ENCODE measurements at places on chromosomes 3 and 15.

DNA sequence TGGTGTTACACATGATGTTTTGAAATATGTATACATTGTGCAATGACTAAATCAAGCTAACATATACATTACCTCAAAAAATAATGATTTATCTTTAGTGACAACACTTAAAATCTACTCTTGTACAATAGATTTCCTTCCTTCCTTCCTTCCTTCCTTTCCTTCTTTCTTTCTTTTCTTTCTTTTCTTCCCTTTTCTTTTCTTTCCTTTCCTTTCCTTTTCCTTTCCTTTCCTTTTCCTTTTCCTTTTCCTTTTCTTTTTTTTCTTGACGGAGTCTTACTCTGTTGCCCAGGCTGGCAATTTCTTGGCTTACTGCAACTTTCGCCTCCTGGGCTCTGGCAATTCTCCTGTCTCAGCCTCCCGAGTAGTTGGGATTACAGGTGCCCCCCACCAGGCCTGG lies 170.5 kb downstream of the NLGN1 start:
- DNase-seq: no peak

DNA sequence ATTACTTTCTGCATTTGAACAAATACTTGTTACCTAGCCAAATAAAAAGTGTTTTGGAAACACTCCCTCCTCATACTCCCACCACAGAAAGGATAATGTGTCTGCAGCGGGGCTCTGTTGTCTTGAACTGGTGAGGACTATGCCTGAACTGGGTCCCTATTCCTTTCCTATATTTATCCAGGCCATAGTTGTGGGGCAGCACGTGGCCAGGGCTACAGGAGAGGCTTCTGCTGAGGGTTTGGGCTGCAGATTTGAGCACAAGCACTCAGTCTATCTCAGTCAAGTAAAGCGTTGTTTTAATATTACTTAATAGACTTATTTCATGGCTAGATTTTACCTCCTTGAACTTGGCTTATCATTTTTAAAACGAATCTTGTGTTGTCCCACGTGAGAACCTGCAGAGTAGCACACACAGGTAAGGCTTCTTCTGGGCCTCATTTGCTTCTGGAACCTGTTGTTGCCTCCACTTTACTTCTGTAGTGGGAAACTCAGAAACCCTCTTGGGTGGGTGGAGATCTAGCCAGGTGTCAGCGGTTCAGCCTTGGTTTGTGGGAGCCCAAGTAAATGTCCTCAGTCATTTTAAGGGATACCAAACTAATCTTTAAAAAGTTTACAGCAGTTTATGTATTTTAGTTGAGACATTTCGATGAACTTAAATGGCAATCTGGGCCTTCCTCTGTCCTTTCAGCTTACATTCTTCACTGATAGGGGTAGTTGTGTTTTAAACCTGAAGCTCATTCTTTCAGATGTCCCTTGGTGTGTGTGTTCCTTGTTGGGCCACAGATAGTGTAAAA lies 51.1 kb downstream of the TRIM71 start:
- no peak for DNase-seq

DNA sequence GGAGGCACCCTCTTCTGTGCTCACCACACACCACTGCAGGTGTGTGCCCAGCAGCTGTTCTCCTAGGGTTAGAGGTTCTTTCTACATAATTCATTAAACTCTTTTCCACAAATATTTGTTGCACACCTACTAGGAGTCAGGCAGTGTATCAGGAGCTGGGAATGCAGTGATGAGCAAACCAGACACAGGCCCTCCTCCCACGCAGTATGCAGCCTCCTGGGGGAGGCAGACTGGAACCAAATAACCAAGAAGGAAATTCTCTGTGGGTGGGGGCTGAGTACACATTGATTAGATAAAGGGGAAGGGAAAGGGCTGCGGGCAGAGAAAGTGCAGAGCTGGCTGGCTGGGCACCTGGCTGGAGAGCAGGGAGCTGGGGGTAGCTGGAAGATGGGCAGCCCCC lies 18.5 kb upstream of the C3orf22 start:
- no peak for DNase-seq

DNA sequence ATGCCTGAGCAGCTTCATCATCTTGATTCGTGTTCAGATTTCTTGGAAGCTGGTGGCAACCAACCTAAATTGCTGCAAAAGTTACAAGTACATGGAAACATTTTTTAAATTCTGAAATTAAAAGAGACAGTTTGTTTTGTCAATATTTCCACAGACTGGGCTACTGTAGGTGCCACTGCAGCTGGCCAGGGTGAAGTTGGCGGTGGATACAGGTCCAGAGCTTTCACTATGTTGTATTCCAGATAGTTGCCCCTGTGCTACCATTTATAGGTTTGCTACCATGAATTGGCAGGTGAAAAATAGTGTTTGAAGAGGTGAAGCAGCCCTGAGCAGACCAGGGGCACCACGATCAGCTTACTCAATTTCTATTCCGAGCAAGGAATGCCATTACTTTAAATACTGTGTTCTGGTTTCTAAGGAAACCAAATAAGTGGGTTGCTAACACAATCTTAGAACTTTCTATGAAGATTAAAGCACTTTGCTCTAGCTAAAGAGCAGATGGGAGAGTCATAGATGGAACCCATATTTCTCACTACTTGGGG lies 21.2 kb upstream of the SHC4 start:
- DNase-seq: no peak

DNA sequence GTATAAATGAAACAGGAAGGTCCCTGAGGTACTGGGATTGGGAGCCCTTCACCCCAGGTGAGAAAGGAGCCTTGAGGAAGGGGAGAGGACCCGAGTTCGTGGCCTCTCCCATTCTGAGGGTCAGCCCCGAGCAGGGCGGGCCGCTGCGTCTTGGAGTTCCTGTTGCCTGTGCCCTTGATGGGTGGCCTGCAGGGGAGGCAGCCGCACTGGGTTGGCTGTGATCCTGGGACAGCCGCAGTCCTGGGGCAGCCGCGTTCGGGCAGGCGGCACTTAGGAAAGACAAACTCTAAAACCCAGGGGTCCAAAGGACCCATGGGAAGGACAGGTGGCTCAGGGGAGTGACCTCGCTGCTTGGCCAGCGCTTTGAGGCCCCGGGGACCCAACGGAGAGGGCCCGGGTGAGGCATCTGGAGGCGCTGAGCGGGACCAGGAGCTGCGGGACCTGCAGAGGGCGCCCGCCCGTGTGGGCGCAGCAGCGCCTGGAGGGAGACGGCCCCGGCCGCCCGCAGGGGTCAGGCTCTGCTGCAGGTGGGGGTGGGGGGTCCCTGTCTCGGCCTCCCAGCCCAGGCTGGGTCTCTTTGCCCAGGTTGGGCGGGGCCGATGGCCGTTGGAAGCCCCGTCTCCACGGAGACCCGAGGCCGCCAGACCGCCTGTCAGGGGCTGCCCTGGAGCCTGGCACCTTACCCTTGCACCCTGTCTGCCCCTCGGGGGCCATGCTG lies 65.1 kb downstream of the HMCES start:
- peak; percentile 61 for DNase-seq

DNA sequence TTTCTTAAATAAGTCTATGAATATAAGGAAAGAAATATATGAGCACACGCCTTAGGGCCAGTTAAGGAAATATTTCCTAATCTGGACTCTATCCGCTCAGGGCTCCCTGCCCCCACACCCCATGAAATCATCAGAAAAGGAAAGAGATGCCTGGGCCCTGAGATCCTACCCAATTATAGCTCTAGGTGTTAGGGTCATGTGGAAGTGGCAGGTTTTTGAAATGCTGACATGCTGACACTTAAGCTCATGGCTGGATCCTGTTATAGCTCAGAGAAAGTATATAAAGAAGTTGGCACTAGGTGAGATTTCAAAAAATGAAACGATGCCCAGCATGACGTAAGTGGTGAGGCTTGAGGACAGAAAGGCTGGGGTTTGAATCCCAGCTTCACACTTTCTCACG lies 43.5 kb upstream of the AKAP13 start:
- DNase-seq: no peak

DNA sequence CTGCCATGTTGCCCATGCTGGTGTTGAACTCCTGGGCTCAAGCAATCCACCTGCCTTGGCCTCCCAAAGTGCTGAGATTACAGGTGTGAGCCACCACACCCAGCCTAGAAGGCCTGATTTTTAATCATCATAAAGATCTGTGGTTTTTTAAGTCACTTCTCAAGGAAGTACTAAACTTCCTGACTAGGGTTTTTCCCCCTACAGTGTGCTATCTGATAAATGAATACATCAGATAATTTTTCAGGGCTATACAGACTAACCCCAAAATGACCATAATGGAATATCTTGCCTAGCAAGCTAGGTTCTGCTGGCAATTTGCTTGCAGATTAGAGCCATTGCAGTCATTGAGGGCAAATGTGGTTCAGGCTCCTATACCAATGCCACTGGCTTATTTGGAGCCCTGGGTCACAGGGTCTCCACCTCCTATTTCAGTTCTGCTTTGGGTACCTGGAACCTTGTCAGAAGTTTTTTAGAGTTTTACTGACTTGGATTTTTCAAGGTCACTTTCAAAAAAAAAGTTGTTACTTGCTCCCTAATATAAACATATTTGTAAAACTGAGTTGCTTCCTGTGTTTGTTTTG lies 80.8 kb downstream of the SLC49A4 start:
- no peak for DNase-seq

DNA sequence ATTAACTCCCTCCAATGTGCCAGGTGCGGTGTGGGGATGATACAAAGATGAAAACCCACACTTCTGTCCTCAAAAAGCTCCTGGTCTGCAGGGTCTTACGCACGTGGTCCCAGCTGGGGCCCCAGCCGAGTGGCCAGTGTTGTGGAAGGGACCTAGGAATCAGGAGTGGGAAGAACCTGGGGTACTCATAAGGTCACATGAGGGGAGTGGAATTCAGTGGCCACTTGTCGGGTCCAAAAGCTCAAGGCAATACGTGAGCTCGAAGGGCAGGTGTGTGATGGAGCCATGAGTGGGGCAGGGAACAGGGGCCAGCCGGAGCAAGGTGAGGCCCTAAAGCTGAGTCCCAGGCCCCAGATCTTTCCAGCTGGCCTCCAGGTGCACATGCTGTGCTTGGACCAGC lies 260.0 kb upstream of the LYSMD4 start:
- DNase-seq: no peak

GRCh38 chr3:166013073-166013679 lies 176.0 kb upstream of the BCHE start:
- DNase-seq: no peak

DNA sequence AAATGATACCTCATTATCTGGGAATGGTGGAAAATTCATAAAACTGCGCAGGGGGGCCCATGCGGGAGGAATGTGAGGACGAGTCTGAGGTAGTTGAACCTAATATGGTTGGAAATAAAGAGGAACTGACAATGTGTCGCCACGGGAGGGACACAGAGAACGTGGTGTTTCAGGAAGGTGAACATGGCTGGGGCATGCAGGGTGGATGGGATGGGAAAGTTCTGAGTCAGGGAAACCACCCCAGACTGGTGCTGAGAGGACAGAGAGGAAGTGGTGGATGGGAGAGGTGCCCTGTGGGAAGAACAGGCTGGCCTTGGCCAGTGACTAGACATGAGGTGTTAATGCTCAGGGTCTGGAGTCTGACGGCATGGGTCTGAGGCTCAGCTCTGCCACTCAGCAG lies 137.1 kb upstream of the WNT5A start:
- DNase-seq: no peak

DNA sequence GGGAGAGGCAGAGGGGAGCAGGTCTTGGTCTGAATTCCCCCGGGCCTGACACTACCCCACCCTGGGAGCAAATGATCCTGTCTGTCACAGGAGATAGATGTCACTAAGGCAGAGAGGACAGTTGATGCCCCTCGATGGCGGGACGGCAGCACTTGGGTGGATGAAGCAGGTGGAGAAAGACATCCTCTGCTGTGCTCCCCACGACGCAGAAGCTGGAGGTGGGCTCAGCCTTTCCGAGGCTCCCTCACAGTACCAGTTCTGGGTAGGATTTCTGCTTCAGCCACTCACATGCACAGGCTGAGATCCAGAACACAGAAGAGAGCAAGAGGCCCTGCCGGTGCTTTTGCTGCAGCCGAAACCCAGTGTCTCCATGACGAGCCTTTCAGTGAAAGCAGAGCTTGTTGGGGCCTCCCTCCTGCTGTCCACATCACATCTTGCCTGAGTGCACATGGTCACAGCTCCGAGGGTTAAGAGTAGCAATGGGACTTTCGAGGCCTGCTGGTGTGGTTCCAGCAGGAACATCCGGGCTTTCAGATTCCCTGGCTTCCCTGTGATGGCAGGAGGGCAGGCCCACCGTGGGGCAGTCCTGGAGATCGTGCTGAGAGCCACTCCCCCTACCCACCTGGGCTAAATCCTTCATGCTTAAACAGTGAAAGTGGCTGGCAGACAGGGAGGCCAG lies 107.3 kb upstream of the PRR20G start:
- no peak for DNase-seq

- DNase-seq: no peak
Measured at GRCh38 chr3:47270526-47270925, 12.1 kb downstream of the KIF9 start.

- peak; percentile 46 for DNase-seq
Measured at GRCh38 chr15:99566157-99566897, 543 bp downstream of the MEF2A start.

GRCh38 chr15:34693053-34693744 lies 61.6 kb downstream of the GJD2 start:
- no peak for DNase-seq

DNA sequence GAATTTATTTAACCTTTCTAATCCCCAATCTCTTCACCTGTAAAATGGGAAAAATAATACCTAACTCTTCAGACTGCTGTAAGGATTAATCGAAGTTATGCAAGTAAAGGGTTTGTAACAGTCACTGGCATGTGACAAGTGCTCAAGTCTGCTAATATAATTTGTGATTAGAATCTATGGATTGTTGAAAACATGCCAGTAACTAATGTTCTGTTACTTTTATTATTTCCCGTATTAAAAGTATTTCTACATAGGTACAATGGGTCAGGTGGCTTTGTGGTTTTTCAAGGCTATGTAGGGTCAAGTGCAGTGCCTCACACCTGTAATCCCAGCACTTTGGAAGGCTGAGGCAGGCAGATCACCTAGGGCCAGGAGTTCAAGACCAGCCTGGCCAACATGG lies 29.4 kb downstream of the ULK4 start:
- DNase-seq: no peak

DNA sequence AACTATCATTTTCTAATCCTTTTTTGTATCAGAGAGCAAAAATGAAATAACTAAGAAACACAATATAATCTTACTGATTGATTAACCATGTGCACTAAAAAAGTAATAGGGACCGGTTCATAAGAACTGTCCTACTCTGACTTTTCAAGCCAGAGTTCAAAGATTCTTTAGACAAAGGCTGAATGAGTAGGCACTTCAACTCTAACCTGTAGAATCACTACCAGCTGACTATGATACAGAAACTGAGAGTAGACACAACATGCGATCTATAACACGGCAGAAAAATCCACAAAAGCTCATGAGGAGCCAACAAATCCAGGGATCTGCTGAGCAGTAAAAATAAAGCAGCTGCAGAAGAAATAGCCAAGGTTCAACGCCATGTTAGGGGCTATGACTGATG lies 8.9 kb downstream of the COPB2 start:
- DNase-seq: no peak

- DNase-seq: no peak
Measured at GRCh38 chr3:56282341-56282740, 185.9 kb downstream of the ERC2 start.

- no peak for DNase-seq
Measured at GRCh38 chr15:95292785-95293450, 1037.6 kb upstream of the NR2F2 start.
